ENCODE measurements at places on chromosomes 5 and 9. TPM values are rescaled to one million over a fixed set of nuclear protein-coding genes. Genes with fewer than 3 reads are reported as not detected.

The FAM151B gene
- 0.75 TPM for polyA plus RNA-seq

The SLC6A3 gene
- polyA plus RNA-seq: 14.9 TPM

The PCDHB6 gene
- 0.23 TPM for polyA plus RNA-seq

The FNBP1 gene
- polyA plus RNA-seq: 79.6 TPM

The ZNF189 gene
- polyA plus RNA-seq: 13.6 TPM

DNA sequence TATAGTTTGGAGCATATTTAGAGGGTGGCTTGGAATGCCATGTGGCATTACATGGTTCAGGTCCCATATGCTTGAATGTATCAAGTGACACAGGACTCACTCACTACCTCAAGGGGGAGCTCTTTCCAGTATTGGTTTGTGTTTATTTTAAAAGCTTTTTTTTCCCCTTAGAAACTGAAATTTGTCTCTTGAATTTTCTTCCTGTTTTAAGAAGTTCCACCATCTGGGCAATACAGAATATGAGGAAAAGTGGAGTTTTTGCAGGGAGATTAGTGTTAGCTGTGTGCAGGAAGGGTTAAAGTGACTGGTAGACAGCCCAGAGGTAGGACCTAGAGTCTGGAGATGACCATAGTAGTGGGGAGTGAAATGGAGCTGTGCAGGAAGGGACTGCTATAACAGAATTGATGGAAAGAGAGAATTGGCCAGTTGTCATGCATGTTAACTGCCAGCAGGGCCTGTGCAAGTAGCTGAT lies 36.6 kb downstream of the CTNNA1 start:
- DNase-seq: peak; percentile 52
- H3K27ac ChIP-seq: no peak overlapping the region
- peaks cover 2% of the 10 kb centered on the region for H3K4me1 ChIP-seq
- no peak overlapping the region for H3K4me3 ChIP-seq
- no peaks in the 10 kb centered on the region for H3K36me3 ChIP-seq

DNA sequence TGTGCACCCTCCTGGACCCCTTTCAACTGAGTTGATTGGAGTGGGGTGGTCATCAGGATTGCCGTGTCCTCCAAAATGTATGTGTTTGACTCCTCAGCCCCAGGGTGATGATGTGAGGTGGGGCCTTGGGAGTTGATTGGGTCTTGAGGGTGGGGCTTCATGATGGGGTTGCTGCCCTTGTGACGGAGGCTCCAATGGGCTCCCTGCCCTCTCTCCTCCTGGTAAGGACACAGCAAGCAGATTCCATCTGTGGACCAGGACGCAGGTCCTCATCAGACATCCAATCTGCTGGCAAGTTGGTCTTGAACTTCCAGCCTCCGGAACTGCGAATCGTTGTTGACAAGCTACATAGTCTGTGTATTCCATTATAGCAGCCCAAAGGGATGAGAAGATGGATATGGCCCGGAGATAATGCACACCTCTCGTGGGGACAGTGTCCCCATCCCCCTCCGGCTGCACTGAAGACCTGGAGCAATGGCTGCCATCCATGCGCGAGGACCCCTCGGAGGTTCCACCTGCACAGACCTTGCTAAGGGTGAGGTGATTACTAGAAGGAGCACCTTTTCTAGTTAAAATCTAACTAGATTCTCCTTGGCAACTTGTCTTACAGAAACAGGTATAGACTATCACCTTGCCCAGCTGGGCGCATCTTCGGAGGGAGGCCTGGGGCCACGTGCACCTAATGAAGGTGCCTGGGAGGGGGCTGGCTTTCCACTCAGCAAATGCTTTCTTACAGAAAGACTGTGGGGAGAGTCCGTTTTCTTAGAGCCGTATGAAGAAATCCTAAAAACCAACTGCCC lies 75.7 kb upstream of the IRX4 start:
- no peaks in the 10 kb centered on the region for H3K27me3 ChIP-seq
- H3K27ac ChIP-seq: no peak overlapping the region
- no peaks in the 10 kb centered on the region for H3K36me3 ChIP-seq
- H3K4me1 ChIP-seq: no peaks in the 10 kb centered on the region
- no peak overlapping the region for H3K4me3 ChIP-seq

DNA sequence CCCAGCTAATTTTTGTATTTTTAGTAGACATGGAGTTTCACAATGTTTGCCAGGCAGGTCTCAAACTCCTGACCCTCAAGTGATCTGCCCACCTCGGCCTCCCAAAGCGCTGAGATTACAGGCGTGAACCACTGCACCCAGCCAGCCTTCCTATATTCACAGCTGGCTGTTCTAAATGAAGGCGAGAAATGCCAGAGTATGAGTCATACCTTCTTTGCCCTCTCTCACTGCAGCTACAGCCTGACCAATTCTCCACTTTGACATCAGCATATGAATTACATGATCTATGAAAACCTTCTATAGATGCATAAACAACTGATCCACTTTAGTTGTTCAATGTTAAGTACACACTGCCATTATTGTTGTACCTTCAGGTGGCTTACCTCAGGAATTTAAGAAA lies 14.5 kb downstream of the APTX start:
- H3K4me3 ChIP-seq: no peak overlapping the region
- peaks cover 30% of the 10 kb centered on the region for H3K36me3 ChIP-seq
- no peaks in the 10 kb centered on the region for H3K4me1 ChIP-seq
- no peak for DNase-seq
- H3K27me3 ChIP-seq: no peaks in the 10 kb centered on the region

GRCh38 chr9:21385131-21385670 lies at the start of gene IFNA2:
TSS of gene IFNA2 (minus strand) at chr9:21385398. CDS start at chr9:21385329, 69 bp downstream.
- H3K36me3 ChIP-seq: no peaks in the 10 kb centered on the region
- H3K27ac ChIP-seq: no peak within 1 kb of the TSS
- no peak for DNase-seq

DNA sequence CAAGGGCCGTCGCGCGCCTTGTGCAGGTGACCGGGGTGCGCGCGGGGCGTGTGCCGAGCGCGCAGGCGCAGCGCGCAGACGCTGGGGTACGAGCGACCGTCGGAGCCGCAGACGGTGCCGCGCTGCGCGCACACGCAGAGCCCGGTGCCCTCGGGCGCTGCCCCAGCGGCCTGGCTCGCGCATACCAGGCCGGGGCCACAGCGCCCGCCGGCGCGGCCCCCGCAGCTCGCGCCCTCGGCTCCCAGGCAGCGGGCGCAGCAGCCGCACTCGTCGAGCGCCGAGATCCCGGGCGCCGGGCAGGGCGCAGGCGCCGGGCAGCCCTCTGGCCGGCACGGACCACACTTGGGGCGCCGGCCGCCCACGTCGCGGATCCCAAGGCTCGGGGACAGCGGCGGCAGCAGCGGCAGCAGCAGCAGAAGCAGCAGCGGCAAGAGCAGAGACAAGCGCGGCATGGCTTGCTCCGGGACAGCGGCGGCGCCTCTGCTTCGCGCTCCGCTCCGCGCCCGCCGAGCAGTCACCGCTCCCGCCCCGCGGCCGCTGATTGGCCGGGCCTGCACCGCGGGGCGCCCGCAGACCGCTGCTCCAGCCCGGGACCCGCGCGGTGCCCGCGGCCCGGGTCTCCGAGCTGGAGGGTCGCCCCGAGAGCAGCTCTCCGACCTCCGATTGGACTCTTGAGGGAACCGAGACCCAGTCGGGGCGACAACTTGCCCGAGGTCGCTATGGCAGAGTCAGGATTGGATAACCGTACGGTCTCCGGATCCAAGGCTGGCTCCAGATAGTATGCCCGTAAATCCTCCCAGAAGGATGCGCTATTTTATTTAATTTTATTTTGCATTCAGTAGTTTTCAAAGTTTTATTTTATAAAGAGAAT lies at the start of gene IGFBPL1:
Gene IGFBPL1, minus strand, starts transcription at position 482 of the 871 bp plus-strand sequence. Its CDS starts 30 bp downstream, at position 452.
- no peak within 1 kb of the TSS for H3K27ac ChIP-seq
- peaks cover 65% of the 10 kb centered on the region for H3K27me3 ChIP-seq
- no peaks in the 10 kb centered on the region for H3K36me3 ChIP-seq
- H3K4me3 ChIP-seq: peak within 1 kb of the TSS; percentile 29
- H3K4me1 ChIP-seq: no peaks in the 10 kb centered on the region

GRCh38 chr9:102295188-102295587 lies 556.7 kb upstream of the GRIN3A start:
- no peaks in the 10 kb centered on the region for H3K36me3 ChIP-seq
- H3K4me1 ChIP-seq: no peaks in the 10 kb centered on the region
- H3K4me3 ChIP-seq: no peak overlapping the region

DNA sequence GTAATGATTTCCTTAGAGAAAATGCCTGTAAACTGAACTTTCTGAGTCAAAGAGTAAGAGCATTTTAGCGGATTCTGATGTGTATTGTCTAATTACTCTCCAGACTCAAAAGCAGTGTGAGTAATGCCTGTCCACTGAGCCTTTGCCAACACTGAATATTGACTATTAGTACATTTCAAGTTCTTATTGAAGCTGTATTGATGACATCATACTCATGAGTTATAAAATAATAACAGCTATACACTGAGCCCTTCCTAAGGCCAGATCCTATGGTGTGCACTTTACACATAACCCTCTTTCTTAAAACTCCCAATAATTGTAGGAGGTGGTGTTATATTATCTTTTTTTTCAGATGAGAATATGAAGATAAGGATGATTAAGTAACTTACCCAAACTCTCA lies 152.8 kb upstream of the TRPC7 start:
- no peak for DNase-seq
- no peak overlapping the region for H3K4me3 ChIP-seq
- H3K4me1 ChIP-seq: no peaks in the 10 kb centered on the region
- no peaks in the 10 kb centered on the region for H3K27me3 ChIP-seq
- H3K36me3 ChIP-seq: no peaks in the 10 kb centered on the region

GRCh38 chr5:110376281-110376951 lies 350.1 kb downstream of the TMEM232 start:
- no peak overlapping the region for H3K27ac ChIP-seq
- H3K27me3 ChIP-seq: no peaks in the 10 kb centered on the region
- no peak overlapping the region for H3K4me3 ChIP-seq
- no peaks in the 10 kb centered on the region for H3K4me1 ChIP-seq
- no peak for DNase-seq
- no peaks in the 10 kb centered on the region for H3K36me3 ChIP-seq

- no peak for DNase-seq
- no peak overlapping the region for H3K27ac ChIP-seq
- H3K4me1 ChIP-seq: no peaks in the 10 kb centered on the region
- H3K36me3 ChIP-seq: no peaks in the 10 kb centered on the region
- no peak overlapping the region for H3K4me3 ChIP-seq
- H3K27me3 ChIP-seq: no peaks in the 10 kb centered on the region
These were observed 243.0 kb downstream of the PSAT1 start for GRCh38 chr9:78539904-78540303.

GRCh38 chr5:67591491-67591890 lies 394.9 kb upstream of the CD180 start:
- H3K4me3 ChIP-seq: no peak overlapping the region
- DNase-seq: no peak
- no peaks in the 10 kb centered on the region for H3K4me1 ChIP-seq
- H3K36me3 ChIP-seq: no peaks in the 10 kb centered on the region
- H3K27me3 ChIP-seq: no peaks in the 10 kb centered on the region

GRCh38 chr5:23084815-23085214 lies 231.7 kb upstream of the CDH12 start:
- no peak overlapping the region for H3K27ac ChIP-seq
- H3K4me1 ChIP-seq: no peaks in the 10 kb centered on the region
- DNase-seq: no peak
- H3K27me3 ChIP-seq: no peaks in the 10 kb centered on the region
